ENCODE measurements at places on chromosomes 16 and 17.

- no peak for DNase-seq
Measured at GRCh38 chr17:46190763-46191162, 2.5 kb downstream of the KANSL1 start.

GRCh38 chr17:17191961-17192381 is 14.2 kb downstream of the PLD6 start:
- no peak for DNase-seq

GRCh38 chr16:74700438-74701225 is at the start of gene MLKL:
TSS of gene MLKL (minus strand) at chr16:74700862. CDS start at chr16:74695757, 5,105 bp downstream.
- DNase-seq: peak; percentile 78

- DNase-seq: no peak
Measured at GRCh38 chr16:5875416-5875815, 777.8 kb upstream of the EEF2KMT start.

DNA sequence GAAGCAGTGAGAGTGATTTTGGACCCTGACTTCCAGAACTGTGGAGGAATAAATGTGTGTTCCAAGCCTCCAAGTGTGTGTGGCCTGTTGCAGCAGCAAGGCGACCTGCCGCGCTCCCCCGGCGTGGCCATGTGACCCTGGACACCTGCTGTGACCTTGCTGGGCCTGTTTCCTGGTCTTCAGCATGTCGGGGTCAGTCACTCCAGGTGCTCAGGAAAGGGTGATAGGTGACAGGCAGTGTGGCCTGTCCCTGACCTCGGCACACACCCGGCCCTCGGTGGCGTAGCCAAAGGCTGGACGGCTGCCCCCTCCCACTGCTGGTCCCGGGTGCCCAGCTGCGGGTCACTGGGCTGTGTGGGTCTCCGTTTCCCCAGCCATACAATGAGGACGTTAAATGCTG is 31.8 kb upstream of the ZNF469 start:
- DNase-seq: no peak

DNA sequence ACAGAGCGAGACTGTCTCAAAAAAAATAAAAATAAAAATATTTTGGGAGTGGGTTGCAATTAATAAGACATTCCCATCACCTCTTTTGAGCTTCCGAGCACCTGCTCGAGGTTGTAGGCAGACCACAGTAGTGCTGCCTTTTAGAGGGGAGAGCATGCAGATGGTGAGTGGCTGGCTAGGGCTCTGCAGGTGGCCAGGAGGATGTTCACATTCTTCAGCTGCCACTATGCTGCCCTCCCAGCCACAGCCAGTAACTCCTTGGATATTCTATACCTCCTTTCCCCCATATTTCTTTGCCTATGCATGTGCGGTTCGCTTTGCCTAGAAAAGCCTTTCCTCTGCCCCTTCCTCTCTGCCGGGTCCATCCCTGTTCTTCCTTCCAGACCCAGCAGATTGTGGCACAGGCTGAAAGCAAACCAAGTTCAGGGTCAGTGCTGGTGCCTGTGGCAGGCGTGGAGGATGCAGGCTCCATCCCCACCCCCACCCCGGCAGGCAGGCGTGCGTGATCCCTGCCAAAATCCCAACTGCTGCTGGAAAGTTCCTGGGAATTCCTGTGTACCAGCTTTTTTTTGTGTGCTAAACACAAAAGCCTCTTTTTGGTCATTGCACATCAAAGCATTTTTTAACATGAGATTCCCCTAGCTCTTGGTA is 33.8 kb upstream of the CMIP start:
- no peak for DNase-seq

DNA sequence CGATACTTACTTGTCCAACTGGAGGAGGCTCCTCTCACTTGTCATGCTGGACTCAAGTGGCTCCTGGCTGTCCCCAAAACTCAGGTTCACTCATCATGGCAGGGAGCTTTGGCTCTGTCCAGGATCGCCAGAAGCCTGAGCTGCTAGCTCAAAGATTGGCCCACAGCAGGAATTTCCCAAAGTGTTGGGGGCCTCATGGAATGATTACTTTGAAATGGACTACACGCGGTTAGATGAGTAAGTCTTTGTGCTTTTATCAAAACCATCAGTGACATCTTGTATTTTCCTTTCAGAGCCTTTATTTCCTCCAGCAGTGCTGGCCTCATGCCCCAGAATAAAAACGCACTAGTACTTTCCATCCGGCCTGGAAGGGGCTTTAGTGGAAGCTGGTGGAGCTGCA is 29.2 kb upstream of the PHB1 start:
- DNase-seq: no peak

- peak; percentile 69 for DNase-seq
Measured at GRCh38 chr16:75733305-75734211, 7.3 kb upstream of the CPHXL start.

DNA sequence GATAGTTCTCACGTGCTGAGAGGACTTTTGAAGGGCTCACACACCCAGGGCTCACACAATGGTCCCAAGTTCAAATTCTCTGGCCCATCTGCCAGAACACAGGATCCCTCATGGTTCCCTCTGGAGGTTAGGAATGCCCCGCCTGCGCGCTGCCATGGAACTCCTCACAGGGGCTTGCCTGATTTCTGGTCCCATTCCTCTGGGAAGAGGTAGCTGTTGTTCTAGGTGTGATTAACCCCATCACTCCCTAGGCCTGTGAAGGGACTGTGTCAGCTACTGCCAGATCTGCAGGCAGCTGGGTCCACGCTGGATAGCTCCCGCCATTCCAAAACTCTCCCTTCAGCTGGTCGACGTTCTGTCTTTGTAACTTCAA is 2.3 kb upstream of the ARMC5 start:
- peak; percentile 48 for DNase-seq

GRCh38 chr17:49362723-49363117 is 670 bp upstream of the ZNF652 start:
- DNase-seq: no peak

DNA sequence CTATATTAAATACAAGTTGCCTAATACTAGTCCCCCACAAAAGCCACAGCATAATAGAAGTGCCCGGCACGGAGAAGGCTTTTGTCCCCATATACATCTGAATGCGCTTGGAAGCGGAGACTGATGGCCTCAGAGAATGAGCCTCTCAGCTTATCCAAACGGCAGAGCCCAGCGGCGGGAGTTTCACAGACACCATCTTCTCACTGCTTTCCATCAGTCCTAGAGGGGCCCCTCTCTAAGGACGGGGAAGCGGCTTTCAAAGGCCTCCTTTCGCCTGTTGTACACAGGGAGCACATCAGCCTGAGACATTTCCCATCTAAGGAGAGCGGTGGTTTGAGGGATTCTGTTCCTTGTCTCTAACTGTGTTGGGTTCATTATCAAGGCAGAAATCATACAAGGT is 16.9 kb downstream of the NXN start:
- DNase-seq: no peak

DNA sequence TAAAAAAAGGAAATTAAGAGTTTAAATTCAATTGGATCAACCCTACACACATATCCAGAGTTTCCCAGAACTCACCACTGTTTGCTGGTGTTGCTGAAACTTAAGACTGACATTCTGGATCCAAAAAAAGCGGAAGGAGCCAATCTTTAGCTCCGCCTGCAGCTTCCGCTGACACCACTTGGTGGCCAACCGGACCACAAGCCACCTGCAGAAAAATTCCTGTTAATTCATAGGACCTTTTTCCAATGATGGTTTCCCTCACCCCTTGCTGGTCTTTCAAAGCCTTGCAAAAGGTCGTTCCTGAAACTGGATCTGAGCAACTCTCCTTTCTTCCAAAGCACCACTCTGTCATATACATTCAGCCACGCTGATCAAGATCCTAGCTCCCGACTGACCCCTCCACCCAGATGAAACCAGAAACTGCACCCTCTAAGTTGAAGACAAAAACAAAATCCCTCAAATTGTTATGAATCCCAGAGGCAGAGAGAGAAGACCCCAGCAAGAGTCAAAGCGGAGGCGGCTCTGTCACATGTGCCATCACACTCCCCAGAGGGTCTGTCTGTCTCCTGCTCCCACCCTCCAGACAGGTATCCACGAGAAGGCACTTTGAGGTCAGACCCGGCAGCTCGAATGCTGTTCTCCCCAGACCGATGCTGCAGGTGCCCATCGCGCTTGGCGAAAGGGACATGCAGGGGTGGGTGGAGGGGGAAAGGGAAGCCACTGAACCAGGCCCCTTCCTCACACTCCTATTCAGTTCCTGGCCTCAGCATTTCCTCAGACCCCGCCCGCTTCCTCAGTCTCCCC is 773 bp downstream of the BLTP2 start:
- DNase-seq: peak; percentile 46

DNA sequence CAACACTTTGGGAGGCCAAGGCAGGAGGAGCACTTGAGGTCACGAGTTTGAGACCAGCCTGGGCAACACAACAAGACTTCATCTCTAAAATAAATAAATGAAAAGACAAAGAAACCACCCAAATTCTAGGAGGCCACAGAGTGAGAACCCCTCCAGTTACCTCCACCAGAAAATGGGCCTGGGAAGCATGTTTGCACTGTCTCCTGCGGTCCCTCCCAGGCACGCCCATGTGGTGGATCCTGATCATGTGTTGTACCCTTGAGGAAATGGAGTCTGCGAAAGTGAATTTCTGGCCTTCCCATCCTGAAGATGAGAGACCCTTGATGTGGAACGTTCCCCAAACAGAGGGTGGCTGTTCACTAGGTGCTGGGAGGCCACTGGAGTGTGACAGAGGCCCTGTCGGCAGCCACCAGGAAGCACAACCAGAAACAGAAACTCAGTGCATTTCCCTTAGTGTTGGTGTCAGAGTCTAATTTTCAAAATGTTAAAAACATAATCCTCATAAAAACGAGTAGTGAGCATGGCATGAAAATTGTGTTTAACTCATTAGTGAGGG is 19.2 kb upstream of the USP22 start:
- no peak for DNase-seq

DNA sequence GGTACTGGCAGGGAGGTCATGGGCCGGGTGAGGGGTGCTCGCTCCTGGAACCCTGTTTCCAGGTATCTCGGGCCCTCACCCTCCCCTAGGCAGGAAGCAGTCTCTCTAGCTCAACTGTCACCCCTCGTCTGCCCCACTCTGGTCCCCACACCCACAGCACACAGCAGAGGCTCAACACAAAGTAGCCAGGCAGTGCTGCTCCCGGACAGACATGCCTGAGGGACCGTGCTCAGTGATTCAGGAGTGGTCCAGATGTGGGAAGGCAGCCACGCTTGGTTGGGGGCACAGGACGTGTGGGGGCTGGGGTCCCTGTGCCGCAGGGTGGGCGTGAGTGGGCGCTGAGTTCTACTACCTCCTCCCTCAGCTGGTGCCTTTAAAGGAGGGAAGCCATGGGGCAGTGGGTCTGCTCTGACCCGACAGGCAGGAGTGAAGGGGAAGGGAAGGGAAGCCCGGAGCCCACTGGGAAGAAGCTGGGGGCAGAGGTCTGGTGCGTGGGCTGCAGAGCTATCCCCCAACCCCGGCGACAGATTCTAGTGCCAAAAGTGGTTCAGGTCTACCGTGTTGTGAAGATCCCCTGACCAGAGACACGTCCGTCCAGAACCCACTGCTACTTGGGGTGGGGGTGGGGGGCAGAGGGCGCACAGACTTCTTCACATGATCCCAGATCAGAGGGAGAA is 11.8 kb downstream of the SLC16A3 start:
- DNase-seq: no peak

DNA sequence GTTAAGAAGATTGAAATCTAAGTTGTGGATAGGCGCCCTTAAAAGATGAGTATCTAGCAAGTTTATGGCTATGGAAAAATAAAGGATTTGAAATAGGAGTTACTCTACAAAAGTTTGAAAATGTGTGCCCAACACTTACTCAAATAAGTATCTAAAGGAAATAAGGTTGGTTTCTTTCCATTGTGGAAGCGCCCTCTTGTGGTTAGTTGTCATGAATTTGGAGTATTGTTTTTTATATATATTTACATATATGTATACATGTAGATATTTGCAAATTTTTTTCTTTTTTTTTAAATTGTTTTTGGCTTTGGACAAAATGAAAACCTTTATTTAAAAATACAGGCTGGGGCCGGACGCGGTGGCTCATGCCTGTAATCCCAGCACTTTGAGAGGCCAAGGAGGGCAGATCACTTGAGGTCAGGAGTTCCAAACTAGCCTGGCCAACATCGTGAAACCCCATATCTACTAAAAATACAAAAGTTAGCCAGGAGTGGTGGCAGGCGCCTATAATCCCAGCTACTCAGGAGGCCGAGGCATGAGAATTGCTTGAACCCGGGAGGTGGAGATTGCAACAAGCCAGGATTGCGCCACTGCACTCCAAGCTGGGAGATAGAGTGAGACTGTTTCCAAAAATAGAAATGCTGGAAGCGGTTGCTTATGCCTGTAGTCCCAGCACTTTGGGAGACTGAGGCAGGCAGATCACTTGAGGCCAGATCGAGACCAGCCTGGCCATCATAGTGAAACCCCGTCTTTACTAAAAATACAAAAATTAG is 24.0 kb upstream of the VPS4A start:
- DNase-seq: peak; percentile 83

GRCh38 chr16:10678655-10679054 is 16.1 kb downstream of the TEKT5 start:
- DNase-seq: no peak

GRCh38 chr16:85683363-85683762 is 5.4 kb downstream of the GINS2 start:
- DNase-seq: no peak

DNA sequence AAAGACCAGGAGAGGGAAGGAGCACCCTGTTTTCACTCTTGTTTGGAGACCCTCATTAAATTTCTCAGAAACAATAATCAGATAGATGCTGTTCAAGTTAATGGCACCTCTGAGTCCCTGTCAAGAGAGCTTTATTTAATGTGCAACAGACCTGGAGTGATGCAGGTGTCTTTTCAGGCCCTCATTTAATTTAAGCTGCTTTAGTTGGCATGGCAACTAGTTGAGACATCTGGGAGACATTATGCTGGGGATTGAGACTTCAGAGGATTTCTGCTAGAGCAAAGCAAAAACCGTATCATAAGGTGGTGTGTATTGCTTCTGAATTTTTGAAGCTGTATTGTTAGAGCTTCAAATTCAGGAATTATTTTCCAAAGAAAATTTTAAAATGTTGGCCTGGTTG is 108.5 kb downstream of the NLK start:
- DNase-seq: no peak

DNA sequence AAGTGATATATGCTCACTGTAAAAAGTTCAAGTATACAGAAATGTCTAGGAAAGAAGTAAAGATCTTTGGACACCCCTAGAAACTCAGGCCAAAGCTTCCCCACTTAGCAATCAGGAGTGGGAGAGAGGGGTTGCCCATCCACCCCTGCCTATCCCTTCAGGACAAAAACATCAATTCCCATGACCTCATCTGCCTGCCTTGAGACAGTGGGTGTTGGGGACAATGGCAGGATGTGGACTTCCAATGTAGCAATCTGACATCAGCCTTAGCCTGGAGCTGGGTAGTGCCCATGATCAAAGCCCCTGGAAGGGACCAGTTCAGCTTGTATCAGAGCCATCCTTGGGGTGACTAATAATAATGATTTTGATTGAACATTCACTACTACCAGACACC is 18.1 kb downstream of the ITPRIPL2 start:
- no peak for DNase-seq

DNA sequence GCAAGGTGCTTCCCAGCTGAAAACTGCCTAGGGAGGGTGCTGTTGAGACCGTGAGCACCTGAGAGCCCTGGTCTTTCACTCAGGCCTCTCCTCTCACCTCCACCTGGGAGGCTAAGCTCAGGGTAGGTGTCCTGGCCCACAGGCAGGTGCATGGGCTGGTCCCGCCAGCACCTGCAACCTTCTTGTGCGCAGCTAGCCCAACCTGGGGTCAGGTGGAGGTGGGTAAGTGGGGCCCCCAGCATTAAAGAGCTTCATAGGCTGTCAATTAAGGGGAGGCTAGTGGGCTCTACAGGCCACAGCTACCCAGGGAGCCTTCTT is 8.7 kb downstream of the ADCY7 start:
- DNase-seq: no peak

GRCh38 chr16:74169066-74169465 is 127.5 kb upstream of the PSMD7 start:
- DNase-seq: no peak

All from tibial artery (tissue), 4 donors.